ENCODE measurements at places on chromosomes 3 and 15.

DNA sequence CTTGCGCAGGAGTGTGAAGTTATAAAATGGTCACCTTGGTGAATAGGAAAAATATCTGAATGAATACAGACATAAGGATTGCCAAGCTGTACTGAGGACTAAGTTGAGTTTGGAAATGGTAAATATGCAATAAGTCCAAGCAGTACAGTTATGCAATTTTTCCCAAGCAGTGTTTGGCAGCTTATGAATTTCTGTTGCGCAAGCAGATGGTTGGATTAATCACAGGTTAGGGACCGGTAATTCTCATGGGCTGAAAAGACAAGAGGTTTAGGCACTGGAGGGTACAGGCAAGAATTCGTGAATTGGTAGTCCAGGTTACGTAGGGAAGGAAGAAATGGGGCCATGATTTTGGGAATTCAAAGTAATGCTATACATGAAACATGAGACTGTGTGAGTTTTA, 210.3 kb downstream of the RAP2B start:
- no peak for DNase-seq

- DNase-seq: no peak
These were observed 119.7 kb upstream of the IGSF10 start for GRCh38 chr3:151580591-151580990.

GRCh38 chr3:152056481-152056880, 183.0 kb downstream of the SUCNR1 start:
- DNase-seq: no peak

- no peak for DNase-seq
These were observed 92.5 kb downstream of the IL20RB start for GRCh38 chr3:137050281-137050680.

- peak; percentile 32 for DNase-seq
These were observed 154.5 kb downstream of the FOXP1 start for GRCh38 chr3:71428841-71429596.

GRCh38 chr3:107045791-107046190, 331.4 kb upstream of the CCDC54 start:
- no peak for DNase-seq
